ENCODE measurements at places on chromosomes 16 and 17.

DNA sequence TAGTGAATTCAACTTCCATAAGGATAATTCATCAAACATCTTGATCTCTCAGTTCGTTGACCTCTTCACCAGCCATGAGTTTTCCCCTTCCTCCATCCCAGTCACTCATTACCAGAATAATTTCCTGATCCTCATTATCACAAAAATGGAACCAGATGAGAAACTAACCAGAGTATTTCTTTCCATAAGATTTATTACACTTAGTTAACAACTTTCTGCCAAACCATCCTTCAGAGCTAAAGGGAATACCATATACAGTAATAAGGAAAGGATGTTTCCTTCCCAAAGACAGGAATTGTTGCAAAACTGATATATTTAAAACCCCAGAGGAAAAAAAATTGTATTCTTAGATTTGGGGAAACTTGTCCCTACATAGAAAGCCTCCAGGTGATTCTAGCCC, 8.6 kb downstream of the KRTAP29-1 start:
- no peak for DNase-seq

DNA sequence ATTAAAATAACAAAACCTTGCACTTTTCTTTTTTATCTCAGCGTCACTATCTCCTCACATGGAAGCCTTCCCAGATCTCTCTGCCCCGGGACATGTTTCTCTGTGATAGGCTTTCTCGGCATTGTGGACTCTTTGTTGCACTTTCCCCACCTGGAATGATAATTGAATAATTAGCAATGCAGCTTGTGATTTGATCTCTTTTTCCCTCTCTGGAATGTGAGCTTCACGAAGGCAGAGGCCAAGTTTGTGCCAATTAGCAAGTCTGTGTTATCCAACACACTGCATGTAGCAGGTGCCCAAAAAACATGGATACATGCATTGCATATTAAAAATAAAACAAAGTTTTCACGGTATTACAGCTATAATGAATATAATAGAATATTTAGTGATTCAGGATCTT, 431.2 kb downstream of the HAPSTR1 start:
- DNase-seq = no peak

DNA sequence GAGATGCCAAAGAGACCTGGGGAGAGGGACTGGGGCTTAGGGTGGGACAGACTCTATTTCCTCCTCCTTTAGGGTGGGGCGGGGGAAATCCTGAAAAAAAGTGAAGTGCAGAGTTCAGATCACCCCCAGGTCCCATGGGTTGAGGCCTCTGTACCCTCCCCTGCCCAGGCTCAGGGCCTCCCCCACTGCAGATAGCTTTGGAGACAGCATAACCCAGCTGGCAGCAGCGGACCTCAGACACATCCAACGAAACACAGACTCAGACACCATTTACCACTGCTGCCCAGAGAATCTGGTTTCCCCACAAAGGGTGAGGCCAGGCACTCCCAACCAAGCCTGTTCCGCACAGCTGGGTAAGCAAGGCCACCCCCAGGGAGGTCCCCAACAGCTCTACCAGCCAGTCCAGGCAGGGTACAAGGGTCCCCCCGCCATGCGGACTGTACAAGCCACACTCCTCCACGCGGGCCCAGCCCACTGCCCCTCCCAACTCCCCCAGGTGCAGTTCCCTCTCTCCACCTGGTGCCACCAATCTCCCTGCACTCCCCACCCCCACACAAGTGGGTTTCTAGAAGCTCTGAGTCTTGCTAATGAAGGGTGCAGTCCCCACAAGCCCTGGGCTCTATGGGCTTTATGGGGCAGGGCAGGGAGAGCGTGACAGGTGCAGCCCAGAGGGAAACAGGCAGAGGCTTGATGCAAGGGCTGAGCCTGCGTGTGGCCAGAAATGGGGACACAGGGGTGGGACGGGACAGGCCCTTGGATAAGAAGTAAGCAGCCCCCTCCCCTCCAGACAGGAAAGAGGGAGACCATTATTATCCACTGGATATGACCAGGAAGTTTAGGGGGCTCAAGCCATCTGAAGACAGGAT, 8.9 kb downstream of the RHBDF2 start:
- DNase-seq = peak; percentile 38

- no peak for DNase-seq
Measured at GRCh38 chr16:85687651-85688471, 893 bp downstream of the GINS2 start.

GRCh38 chr17:37844158-37844976, 79.8 kb upstream of the TBC1D3K start:
- DNase-seq = peak; percentile 63

- no peak for DNase-seq
Measured at GRCh38 chr17:28811651-28812090, 30.9 kb downstream of the FAM222B start.

- DNase-seq = no peak
Measured at GRCh38 chr16:57098188-57098841, 5.9 kb downstream of the CPNE2 start.
